Foreskin melanocyte (primary cell): ENCODE measurements at places on chromosomes 12 and 14.
A peak's percentile ranks its signal among the peaks of the same experiment; 100 is the strongest.

- peak; percentile 80 for DNase-seq
Measured at GRCh38 chr12:75908961-75909605, 122.5 kb downstream of the PHLDA1 start.

DNA sequence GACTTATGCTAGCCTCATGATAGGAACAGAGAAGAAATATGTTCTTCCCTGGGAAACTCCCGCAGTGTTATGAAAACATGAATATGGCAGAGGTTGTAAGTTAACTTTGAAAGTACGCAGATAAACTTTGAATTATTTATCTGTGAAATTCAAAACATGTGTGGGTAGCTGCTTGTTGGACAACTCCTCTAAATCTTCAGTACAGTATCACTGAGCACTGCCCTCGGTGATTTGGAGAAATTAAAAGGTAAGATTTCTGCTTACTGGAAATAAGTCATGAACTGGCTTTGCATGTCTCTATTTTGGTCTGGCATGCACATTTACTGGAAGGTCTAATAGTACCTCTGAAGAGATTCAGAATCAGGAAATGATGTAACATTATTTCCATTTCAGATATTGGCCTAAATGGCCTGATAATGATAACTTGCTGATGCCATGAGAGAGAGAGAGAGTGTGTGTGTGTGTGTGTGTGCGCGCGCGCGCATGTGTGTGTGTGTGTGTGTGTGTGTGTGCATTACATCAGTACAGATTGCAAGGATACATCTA is 1441.9 kb upstream of the FLRT2 start:
- no peak for DNase-seq

DNA sequence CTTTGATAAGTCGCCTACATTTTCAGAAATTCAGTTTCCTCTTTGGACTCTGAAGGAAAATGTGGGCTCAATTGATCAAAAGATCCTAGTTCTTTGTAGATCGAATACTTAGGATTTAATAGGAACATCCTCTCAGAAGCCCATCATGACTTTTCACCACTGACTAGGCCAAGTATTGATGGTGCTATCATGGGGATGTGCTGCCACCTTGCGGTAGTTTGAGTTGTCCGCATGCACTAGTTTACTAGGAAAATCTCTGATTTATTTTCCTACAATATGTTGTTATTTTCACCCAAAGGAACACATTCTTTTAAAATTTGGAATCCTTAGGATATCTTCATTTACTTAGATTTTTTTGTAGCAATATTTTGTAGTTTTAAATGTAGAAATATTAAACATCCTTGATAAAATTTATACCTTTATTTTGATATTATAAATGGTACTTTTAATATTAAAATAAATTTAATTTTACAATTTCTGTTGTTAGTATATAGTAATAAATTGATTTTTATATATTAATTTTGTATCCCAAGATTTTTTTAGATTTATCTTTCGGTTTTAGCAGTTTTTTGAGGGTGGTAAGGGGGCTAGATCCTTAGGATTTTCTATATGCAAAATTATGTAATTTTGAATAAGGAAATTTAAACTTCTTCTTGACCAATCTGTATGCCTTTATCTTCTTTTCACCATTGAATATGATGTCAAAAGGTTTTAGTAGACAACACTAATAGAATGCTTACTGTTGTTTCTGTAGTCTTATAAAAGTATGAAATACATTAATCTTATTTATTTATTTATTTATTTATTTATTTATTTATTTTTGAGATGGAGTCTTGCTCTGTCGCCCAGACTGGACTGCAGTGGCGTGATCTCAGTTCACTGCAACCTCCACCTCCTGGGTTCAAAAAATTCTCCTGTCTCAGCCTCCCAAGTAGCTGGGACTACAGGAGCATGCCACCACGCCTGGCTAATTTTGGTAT is 52.9 kb upstream of the OR9K2 start:
- peak; percentile 52 for DNase-seq

- DNase-seq = no peak
Measured at GRCh38 chr12:100404769-100405407, 48.0 kb downstream of the SLC17A8 start.

GRCh38 chr12:14905269-14906004 is 19.8 kb upstream of the MGP start:
- DNase-seq = no peak

DNA sequence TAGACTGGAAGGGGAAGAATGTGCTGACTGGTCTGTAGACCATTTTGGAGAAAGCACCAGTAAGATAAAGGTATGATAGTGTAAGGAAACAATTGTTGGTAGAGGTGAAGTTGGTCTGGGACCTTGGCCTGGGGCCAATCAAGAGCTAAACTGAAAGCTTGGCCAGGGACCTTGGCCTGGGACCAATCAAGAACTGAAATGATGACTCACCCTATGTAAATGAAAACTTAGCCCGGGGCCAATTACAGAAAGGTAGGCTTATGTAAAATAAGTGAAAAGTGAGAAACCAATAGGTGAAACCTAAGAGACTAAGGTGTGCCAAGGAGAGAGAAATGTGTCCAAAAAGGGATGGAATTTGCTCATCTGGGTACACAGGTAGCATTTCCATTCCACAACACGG is 776.0 kb downstream of the C12orf50 start:
- DNase-seq = no peak

DNA sequence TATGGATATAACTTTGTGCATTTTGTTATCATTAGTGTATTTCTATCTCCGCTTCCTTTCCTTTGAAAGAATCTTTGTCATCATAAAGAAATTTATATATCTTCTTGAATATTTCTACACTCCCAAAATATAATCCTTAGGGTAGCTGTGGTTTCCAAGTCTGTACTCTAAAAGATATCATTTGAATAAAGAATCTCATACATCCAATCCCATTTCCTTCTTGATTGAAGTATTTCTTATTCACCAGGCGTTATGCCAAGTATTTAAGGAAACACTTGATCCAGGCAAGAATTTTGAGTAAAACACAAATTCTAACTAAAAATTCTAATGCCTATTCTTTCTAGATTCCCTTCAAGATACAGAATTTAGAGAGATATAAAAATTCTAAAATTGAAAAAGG is 821.8 kb downstream of the GALC start:
- no peak for DNase-seq

DNA sequence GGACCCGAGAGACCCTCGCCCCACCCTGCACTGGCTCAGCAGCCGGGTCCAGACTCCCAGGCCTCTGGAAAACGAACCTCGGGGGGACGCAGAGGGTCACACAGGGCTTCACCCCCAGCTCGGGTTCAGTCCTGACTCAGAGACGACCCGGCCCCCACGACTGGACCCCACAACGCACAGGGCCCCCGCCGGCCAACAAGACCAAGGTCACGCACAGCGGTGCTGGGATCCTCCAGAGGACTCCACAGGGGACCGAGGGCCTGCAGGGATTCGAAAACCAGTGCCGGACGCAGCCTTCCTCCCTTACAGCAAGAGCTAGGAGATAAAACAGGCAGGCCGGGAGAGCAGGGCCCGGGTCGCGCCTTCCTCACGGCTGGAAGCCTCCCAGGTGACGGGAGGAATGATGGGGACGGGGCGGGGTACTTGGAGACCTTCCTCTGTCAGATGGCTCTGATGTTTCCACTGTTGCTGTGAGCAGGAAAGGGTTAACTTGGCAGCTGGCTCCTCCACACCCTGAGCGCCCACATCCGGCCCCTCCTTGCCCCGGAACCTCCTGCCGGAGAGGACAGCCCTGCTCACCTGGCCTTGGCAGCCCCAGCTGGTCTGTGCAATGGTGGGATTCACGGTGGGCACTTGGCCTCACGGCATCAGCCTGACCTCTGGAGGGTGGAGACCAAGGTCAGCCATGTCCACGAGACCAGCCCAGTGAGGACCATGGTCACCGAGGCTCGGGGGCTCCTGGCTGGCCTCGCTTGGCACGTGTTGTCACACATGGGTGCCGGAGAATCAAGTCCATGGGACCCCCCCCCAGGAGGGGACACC is 46.2 kb downstream of the GALNT9 start:
- no peak for DNase-seq

DNA sequence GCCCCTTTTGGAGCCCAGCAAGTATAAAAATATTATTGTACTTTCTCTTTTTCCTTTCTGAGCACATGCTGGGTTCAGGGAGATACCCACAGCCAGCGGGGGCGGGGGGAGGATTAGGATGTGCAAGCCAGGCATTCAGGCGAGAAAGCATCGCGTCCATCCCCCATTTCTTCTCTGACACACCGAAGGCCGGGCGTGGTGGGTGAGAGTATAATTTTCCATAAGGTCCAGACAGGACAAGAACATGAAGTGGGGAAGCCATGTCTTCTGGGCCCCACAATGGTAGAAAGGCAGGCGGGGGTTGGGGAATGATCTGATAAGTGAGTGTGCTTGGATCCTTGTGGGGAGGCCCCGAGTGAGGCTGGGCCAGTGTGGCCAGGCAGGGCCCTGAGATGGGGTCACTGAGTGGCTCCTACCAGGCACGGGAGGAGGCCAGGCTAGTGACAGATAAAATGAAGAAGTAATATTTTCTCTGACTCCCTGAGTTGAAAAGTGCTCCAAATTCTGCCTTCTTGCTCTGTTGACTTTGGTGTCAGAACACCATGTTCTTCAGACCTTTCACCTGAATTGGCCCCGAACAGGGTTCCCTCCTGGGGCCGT is 10.7 kb upstream of the LRTM2 start:
- DNase-seq = no peak

DNA sequence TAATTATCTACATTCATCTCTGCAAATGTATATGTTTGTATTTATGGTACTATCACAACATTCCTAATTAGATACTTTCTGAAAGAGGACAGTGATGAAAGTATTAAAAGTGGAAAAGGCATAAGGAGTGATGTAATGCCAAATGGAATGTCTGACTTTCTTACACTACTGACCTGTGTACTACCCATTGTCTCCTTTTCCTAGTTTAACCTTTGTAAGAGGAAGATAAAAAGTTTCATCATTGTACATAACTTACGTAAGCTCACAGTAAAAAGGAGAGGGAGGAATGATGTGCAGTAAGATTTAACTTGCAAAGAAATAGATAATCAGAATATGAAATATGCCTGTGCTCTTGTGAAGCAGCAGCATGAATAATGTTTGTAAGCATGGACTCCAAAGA is 55.9 kb downstream of the SOX5 start:
- no peak for DNase-seq

- DNase-seq = no peak
Measured at GRCh38 chr14:91008759-91009409, 51.6 kb downstream of the RPS6KA5 start.

GRCh38 chr12:127414186-127414585 is 852.8 kb upstream of the TMEM132C start:
- DNase-seq = no peak

DNA sequence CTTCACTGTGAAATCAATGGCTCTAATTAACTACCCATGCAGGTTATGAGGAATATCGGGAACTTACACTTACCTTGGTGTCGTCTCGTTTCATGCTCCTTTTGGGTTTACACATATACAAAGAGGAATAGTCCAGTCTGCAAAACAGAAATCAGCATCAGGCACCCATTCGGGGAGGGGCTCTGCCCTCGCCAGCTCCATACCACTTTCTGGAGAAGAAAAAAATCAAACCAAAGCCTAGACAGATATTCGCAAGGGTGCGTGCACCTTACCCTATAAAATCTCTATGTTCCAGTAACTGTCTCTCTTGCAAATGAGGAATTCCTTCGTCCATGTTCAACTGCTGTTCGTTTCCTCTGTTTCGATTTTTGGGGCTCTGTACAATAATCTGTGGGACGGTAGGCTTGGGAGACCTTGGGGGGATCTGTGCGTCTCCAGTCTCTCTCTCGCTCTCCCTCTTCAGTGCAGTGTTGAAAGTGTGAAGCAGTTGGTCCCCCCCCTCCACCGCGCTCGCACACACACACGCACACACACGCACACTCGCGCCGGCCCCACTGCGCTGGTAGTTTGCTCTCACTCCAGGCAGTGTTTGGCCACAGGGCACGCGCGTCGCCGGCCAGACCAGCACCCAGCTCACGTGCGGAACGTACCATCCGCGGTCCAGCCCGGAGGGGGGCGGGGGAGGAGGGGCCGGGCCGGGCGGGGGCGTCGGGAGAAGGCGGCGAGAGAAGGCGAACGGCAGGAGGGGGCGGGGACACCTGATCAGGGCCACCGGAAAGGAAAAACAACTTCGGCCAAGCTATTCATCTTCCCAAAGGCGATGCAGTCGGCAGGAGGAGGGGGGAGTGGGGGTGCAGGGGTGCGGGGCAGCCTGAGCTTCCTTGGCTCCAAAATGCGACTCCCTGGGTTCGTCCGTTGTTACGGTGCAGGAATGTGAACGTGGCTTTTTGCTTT is at the start of gene BHLHE41:
Gene BHLHE41 (minus strand): TSS at position 592 of the 954 bp plus-strand sequence. CDS start 258 bp downstream, at position 334.
- peak; percentile 81 for DNase-seq

- DNase-seq = no peak
Measured at GRCh38 chr12:15556411-15557102, 232.6 kb downstream of the EPS8 start.

GRCh38 chr12:97555547-97556187 is 93.1 kb downstream of the RMST start:
- DNase-seq = no peak

GRCh38 chr14:93331728-93332396 is 974 bp downstream of the BTBD7 start:
- DNase-seq = no peak

DNA sequence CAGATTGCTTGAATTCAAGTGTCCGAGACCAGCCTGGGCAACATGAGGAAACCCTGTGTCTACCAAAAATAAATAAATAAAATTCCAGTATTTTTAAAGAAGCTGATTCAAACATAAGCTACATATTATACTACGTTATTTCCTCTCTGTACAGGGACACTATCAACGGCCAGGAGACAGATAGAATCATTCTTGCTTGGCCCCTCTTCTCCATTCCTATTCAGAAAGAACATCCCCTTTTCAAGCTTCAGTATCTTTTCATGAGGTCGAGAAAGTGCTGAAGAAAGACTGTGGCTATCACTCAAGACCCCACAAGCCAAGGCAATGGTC is 314 bp upstream of the DHRS7 start:
- no peak for DNase-seq
